HepG2 (cell line): ENCODE measurements at places on chromosomes 16 and 17. TPM values are rescaled to one million over a fixed set of nuclear protein-coding genes. Genes with fewer than 3 reads are reported as not detected.

Gene ACSM5
- 9.1 and 11.1 TPM in 2 replicates for total RNA-seq

Gene ZACN
- total RNA-seq, result 0.15 TPM in 1 of 2 replicates, not detected in the other

Gene PERCC1
- total RNA-seq, result 0.15 TPM in 1 of 2 replicates, not detected in the other

Gene DPEP1
- 19.7 and 37.6 TPM in 2 replicates for total RNA-seq

Gene OR2C1
- not detected in 2 replicates for total RNA-seq

DNA sequence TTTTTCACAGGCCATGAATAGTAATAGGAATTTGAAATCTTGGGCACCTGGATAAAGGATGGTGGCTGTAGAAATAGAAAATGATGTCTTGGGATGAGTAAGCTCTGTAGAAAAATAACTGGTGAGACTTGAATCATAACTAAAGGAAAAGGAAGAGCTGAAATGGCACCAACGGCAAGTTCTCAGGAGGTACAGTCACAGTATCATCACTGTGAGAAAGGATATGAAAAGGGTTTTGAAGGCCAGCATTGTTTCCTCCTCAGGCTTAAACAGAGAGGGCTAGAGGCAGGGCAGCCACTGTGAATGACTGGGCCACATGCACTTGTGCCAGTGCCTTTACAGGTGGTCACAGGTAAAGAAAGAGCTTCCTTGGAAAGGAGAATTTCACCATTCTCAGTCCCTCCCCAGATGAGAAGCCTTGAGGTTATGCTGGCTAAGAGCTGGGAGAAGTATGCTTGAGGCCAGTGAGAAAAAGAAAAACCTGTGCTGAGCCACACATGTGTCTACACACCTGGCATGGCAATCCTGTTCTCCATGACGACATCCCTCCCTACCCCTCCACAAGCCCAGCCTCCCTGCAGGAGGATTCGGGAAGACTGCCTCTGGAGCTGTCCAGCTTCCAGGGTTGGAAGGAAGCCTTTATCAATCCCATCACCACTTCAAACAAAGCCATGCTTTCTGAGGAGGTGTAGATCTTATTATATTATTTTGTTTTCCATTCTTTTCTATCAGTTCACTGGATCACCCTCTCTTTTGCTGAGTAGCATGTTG, 3.8 kb upstream of the ANKFN1 start:
- no peaks in the 10 kb centered on the region for H3K27me3 ChIP-seq
- DNase-seq, result no peak
- no peak overlapping the region for H3K4me3 ChIP-seq

DNA sequence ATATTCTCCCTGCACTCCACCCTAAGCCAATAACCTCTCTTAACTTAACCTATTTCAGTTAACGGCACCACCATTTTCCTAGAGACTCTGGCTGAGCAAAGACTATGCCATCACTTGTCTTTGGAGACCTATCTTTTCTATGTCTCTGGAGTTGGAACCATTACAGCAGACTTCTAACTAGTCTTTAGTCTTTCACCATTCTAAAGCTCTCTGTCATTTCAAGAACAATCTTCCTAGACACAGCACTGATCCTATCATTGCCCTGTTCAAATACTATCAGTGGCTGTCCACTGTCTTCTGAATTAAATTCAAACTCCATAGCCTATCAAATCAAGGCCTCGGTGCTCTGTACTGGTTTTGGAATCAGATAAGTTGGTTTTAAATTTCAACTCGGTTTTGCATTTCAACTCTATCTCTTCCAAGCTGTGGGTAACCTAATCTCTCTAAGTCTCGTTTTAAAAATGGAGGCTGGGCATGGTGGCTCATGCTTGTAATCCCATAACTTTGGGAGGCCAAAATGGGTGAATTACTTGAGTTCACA, 31.9 kb downstream of the RNF43 start:
- H3K27me3 ChIP-seq, result no peaks in the 10 kb centered on the region
- DNase-seq, result no peak
- no peak overlapping the region for H3K4me3 ChIP-seq
- H3K4me1 ChIP-seq, result peaks cover 100% of the 10 kb centered on the region

- no peaks in the 10 kb centered on the region; the same call in 2 of the 3 replicates for H3K27me3 ChIP-seq
- H3K36me3 ChIP-seq, result 0 out of 2 replicates have a peak, but pooled peaks cover 2% of the 10 kb centered on the region
- peaks cover 24% of the 10 kb centered on the region for H3K4me1 ChIP-seq
Measured at GRCh38 chr16:70380248-70380918, 33.7 kb downstream of the DDX19A start.

DNA sequence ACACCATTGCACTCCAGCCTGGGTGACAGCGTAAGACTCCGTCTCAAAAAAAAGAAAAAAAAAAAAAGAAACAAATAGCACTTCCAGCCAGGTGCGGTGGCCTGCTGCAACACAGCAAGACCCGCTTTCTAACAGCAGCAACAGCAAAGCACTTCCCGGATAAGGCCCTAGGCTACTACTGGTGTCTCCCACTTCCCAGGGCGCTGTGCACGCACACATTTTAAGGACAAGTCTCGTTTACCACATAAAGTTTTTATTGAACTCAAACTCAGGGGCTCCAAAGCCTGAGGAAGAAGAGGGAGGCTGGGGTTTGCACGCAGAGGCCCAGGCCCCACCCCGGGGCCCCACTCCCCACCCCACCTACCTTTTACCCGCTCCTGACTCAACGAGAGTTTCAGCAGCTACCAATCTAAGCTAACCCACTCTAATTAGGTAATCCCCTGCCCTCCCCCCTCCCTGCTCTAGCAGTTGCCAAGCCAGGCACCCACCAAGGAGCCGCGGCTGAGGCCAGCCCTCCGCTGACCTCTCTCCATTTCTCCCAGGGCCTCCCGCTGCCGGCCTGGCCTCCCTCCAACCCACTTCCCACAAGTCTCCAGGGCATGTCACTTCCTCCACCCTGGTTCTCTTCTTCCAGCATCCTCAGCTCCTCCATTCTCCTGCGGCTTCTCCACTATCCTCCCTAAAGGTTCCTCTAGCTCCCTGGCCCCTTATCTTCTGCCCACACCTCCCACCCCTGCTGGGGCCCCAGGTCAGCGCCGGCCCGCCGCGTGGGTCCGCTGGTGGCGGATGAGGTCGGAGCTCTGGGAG, 2.4 kb downstream of the ZNF768 start:
- no peak for DNase-seq
- H3K27ac ChIP-seq, result no peak overlapping the region
- H3K4me3 ChIP-seq, result no peak overlapping the region
- no peaks in the 10 kb centered on the region for H3K27me3 ChIP-seq
- peaks cover 64% of the 10 kb centered on the region for H3K4me1 ChIP-seq

DNA sequence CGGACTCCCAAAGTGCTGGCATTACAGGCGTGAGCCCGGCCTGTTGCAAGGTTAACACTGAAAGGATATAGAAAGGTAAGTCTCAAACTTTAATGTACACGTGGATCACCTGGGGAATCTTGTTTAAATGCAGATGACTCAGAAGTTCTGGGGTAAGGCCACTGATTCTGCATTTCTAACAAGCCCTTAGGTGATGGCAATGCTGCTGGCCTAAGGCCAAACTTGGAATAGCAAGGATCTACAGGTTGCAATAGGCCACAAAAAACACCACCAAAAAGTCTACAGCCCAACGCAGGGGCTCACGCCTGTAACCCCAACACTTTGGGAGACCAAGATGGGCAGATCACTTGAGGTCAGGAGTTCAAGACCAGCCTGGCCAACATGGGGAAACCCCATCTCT, 4.2 kb downstream of the CMTM4 start:
- DNase-seq, result no peak
- H3K36me3 ChIP-seq, result no peaks in the 10 kb centered on the region
- no peaks in the 10 kb centered on the region; the same call in 1 of the 2 replicates for H3K27me3 ChIP-seq
- peaks cover 75% of the 10 kb centered on the region for H3K4me1 ChIP-seq
- no peak overlapping the region for H3K27ac ChIP-seq

DNA sequence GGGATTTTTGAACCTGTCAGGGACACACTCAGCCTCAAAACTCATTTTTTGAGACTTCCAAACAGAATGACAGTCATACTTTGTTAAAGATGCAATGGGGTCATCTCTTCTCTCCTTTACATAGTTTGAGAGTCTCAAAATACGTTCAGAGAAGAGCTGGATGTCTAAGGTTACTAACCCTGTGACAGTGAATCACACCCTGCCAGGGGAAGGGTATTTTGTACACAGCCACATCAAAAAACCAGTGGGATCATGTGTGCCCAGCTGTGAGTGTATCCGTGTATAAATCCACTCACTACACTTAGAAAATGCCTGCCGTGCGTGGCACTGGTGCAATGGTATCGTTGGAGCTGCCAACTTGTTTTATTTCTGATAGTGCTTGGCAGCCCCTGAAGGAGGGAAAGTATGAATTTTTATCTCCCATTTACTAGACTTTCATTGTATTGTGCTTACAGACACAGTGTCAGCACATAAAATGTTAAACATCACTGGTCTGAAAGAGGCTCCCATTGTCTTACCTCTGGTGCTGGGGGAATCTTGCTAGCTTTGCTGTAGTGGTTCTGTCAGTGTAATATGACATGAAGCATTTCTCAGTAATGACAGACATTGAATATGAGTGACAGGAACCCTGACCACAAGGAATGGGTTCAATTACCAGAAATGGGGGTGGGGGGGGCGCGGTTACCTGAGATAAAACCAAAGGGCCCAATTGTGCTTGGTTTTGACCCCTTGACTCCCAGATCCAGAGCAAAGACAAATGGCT, 256.3 kb downstream of the FTO start:
- H3K4me1 ChIP-seq, result no peaks in the 10 kb centered on the region; the same call in 1 of the 2 replicates
- no peaks in the 10 kb centered on the region for H3K36me3 ChIP-seq
- H3K27ac ChIP-seq, result no peak overlapping the region
- no peaks in the 10 kb centered on the region for H3K27me3 ChIP-seq

DNA sequence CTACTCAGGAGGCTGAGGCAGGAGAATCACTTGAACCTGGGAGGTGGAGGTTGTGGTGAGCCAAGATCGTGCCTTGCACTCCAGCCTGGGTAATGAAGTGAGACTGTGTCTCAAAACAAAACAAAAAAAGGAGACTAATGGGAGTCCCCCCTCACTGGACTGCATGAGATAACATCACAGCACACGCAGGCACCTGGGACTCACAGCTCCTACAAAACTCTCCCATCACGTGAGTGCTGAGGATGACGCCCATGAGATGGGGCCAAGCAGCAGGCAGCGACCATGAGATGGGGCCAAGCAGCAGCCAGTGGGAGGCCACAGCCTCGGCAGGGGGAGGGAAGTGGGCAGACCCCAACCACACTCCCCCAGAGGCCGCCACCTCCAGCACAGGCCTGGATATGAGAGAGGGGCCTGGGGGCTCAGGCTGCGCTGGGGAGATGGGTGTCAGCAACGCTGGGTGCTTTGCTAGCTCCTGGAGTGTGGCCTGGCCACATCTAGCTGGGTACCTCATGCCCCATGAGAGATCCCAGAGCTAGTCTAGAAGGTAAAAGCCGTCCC, 15.4 kb downstream of the DNAAF8 start:
- H3K36me3 ChIP-seq, result peaks cover 31% of the 10 kb centered on the region
- no peak overlapping the region for H3K27ac ChIP-seq
- H3K4me3 ChIP-seq, result no peak overlapping the region
- DNase-seq, result no peak
- H3K4me1 ChIP-seq, result no peaks in the 10 kb centered on the region

DNA sequence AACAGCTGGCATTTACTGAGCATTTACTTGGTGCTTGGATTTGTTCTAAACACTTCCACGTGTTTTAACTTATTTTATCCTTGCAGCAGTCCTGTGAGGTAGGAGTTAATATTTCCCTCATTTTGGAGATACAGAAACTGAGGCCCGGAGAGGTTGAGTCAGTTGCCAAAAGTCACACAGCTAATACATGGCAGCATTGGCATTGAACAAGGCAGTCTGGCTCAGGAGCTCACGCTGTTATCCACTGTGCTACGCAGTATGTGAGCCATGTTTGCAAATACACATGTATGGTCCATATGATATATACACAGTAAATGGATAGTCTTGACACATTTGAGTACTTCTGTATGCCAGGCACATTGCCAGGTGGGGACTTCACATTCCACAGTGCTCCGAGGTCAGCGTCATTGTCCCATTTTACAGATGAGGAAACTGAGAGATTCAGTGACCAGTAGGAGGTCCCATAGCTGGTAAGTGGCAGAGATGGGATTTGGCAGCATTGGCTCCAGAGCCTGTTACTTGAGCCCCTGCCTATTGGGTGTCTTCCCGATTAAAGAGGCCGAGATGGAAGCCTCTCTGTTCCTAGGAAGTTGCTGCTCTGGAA, 110.7 kb downstream of the ABCC6 start:
- no peaks in the 10 kb centered on the region for H3K4me1 ChIP-seq
- no peak for DNase-seq
- H3K36me3 ChIP-seq, result peaks cover 49% of the 10 kb centered on the region
- H3K27ac ChIP-seq, result no peak overlapping the region
- no peak overlapping the region for H3K4me3 ChIP-seq

GRCh38 chr17:81483862-81484194, 28.8 kb downstream of the ACTG1 start:
- H3K4me1 ChIP-seq, result peaks cover 56% of the 10 kb centered on the region
- no peak overlapping the region for H3K27ac ChIP-seq
- no peaks in the 10 kb centered on the region for H3K36me3 ChIP-seq

DNA sequence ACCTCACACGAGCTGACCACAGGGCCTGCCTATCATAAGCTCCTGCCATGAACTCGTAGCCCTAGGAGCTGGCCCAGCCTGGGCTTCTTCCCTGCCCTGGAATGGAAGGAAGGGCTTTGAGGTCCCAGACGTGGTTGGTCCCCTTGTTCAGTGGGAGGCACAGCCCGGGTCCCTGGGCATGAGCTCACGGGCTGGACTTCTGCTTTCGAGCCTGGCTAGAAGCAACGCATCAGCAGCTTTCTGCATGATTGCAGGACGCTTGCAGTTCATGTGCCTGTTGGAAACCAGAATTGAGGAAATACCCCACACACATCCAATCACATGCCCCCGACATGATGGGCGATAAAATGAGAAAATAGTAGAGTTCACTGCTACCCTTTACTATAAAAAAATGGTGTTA, 293.3 kb downstream of the MAF start:
- H3K36me3 ChIP-seq, result no peaks in the 10 kb centered on the region
- no peaks in the 10 kb centered on the region for H3K4me1 ChIP-seq
- 0 out of 3 replicates have a peak, but pooled peaks cover 13% of the 10 kb centered on the region for H3K27me3 ChIP-seq
- DNase-seq, result no peak
- H3K4me3 ChIP-seq, result no peak overlapping the region

DNA sequence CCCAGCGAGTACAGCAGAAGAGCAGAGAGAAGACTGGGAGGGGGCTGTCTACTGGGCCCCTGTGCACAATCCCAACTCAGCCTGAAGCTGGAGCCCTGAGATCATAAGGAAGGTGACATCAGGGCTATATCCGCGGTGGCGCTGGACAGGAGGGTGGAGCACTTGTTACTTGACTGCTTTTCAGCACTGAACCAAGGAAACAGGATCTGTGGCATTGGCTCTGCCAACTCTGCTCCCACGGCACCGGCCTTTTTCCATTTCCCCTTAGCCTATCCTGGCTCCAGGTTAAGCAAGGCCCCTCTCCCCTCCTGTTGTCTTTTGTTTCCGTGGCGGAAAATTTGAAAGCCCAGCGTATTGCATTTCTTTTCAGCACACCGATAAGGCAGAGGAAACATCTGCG, 125.0 kb upstream of the IRX3 start:
- H3K4me3 ChIP-seq, result no peak overlapping the region
- peaks cover 6% of the 10 kb centered on the region; the same call in 1 of the 2 replicates for H3K27me3 ChIP-seq
- H3K27ac ChIP-seq, result no peak overlapping the region
- H3K36me3 ChIP-seq, result no peaks in the 10 kb centered on the region
